OCI-M1 (cell line): ENCODE measurements at places on chromosomes 2 and 18.

DNA sequence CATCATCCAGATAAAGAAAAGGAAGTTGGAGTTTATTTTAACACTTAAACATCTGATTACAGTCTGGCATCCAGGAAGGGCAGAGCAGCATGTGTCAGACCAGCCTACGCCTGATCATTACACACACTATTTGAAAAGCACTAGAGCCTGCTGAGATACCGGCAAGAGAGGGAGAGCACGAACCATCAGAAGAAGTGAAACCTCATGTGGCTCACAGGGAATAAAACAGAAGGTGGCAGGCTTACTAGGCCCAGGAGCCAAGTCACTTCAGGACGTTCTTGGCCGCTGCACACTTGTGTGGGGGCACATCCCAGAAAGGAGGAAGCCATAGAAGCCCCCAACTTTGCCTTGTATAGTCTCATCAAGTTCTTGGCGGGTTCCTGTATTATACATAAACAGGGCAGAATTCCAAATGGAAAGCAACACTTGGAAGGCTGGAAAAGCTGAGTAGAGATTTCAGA lies 105.5 kb downstream of the UGGT1 start:
- no peak for DNase-seq

DNA sequence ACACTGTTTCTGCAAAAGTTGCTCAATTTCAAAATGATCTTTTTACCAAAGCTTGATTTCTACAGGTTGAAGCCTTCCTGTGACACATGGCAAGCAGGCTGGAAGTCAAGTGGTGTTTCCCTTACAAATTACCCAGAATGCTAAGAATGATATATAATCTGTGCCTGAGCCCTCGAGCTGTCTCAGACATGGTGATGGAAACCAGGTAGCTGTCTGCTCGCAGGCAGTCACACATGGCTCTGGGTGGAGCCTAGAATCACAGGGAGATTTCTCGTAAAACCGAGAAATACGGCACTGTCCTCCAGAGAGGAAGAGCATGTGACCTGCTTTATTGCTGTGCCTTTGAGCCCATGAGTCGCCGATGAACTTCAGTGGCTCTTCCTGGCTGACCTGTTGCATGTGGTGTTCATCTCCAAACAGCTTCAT lies 392.9 kb downstream of the ZNF521 start:
- no peak for DNase-seq

DNA sequence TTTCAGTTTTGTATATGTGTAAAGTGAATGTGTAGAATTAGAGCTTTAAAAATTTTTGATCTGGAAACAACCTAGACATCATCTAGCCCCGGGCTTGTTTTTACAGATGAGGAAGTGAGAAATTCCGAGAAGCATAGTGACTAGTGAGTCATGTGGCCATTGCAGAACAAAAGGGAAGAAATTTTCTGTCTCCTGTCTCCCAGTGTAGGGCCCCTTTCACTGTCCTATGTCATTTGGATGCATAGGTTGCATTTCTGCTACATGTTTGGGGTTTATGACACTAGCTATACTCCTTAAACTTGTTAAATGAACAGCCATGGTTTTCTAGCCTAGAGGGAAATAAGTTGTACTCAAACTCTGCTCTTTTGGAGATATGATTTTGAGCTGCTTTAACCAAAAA lies 84.6 kb downstream of the PLCL1 start:
- peak; percentile 92 for DNase-seq

DNA sequence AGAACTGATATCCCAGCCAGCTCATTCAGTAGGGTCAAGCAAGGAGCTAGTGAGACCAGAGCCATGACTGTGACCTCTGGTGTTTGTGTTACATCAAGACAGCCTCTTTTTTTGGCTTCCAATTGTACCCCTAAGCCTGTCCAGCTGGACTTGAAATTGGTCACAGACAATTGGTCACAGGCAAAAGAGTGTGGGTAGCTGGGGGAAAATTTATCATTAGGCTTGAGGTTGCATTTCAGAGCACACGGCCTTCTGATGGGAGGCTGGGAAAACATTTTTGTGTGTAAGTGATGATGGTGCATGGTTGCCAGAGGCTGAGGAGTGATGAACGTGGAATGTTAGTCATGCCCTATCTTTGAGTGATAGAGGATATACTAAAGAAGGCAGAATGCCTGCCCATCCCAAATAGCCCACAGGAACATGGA lies 285.1 kb upstream of the SLC14A2 start:
- no peak for DNase-seq

GRCh38 chr2:135023886-135024485 lies 23.3 kb downstream of the MAP3K19 start:
- DNase-seq: no peak

- DNase-seq: peak; percentile 88
These were observed 395.2 kb downstream of the RAD51AP2 start for GRCh38 chr2:17122887-17123501.

DNA sequence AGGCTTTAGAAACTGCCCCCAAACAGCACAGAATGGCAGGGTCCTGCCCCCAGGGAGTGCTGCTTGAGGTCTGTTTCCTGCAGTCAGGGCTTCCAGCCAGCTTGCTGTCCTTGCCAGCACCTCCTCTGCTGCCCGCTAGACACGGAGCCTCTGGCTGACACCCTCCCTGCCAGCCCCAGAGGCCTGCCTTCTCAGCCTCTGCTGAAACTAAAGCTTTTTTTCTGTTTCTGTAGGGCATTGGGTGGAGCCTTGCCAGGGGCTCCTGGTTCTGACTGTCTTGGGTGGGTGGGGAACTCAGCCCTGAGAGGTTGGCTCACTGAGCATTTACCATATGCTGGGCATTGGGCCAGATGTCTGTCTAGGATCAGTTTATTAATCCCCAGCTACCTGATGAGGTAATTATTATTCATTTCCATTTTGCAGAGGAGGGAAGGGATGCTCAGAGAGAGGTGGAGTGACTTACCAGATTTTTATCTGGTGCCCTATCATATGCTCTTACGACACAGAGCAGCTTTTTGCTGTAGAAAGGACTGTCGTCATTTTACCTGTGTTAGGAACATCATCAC lies 35.4 kb downstream of the INPP4A start:
- DNase-seq: no peak

DNA sequence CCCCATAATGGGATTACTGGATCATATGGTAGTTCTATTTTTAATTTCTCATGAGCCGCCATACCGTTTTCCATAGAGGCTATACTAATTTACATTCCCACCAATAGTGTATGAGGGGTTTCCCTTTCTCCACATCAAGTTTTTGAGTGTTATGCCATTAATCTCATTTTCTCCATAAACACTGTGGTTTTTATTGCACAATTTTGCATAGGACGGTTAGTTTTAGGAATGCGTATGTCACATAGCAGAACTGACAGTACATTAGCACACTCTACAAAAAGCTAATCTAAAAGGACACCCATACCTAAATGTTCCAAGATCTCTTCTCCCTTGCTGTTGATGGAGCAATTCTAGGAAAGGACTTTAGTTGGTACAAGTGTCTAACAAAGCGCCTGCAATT lies 32.5 kb downstream of the DARS1 start:
- DNase-seq: no peak

DNA sequence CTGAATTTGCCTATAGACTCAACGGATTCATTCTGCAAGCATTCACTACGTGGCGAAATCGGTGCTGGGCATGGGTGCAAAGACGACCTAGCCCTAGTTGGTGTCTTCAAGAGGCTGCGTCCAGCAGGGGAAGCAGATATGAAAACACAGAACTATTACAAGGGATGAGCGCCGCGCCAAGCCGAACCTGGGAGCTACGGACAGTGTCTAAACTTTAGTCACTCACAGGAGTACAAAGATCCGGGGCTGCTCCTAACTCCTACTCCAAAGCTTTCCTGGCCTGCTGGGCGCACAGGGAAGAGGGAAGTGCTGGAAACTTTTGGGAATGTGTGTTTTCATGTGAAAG lies 732 bp upstream of the ANXA4 start:
- peak; percentile 77 for DNase-seq

DNA sequence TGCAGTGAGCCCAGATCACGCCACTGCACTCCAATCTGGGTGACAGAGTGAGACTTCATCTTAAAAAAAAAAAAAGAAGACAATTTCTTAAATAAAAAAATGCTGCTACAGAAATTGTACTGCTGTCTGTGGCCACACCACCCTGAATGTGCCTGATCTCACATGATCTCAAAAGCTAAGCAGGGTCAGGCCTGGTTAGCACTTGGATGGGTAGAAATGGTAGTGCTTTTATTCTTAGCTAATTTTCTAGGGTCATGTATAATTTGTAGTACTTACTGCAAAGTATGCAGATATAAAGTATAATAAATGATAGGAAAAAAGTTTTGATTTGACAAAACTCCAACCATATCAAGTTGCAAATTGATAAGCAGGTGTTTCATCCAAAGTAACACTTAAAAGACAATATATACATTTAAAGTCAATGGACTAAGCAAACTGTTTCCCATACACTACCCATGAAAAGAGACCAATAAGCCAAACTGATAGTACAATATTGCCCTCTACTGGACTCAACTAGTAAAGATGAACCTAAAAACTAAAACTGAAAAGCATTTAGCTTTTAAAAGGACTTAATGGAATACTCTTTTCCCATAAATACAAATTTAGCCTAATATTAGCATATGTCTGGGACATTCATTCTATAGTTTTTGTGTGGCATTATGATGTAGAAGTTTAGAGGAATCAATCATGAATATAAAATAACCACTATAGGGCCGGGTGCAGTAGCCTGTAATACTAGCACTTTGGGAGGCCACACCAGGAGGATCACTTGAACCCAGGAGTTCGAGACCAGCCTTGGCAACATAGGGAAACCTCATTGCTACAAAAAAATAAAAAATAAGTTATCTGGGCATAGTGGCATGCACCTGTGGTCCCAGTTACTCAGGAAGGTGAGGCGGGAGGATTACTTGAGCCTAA lies 18.6 kb upstream of the PEX13 start:
- DNase-seq: peak; percentile 76

DNA sequence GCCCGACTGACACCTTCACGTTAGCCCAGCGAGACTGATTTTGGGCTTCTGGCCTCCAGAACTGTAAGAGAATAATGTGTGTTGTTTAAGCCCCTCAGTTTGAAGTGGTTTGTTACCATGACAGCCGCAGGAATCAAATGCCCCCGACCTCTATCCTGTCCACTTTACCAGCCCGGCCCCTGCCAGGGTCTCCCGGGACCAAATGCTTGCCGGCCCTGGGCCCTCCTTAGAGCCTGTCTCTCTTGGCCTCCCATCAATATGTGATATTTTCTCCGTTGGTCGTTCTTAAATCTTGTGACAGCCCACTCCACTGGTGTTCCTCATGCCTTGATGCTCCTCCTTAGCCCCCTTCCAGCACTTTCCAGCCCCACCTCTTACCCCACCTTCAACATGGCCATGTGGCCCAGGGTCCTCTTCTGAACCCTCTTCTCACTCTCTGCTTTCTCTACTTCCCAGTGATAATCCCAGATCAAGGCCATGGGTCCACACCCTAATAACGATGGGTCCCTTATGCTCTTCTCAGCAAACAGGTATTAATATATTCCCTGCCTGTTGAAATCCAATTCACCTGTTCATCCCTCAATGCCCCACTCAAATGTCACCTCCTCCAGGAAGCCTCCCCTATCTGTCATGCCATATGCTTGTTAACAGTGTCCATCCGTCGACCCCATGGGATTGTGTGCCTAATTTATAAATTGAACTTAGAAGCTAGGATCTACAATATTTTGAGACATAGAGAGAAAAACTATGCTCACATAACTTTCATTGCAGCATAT lies 192.8 kb downstream of the ZFP36L2 start:
- no peak for DNase-seq

- no peak for DNase-seq
These were observed 401.8 kb downstream of the GALR1 start for GRCh38 chr18:77651441-77651840.

GRCh38 chr18:71115261-71115660 lies 826.4 kb downstream of the SOCS6 start:
- peak; percentile 17 for DNase-seq

- peak; percentile 4 for DNase-seq
These were observed 15.5 kb downstream of the IL1F10 start for GRCh38 chr2:113083296-113083695.

DNA sequence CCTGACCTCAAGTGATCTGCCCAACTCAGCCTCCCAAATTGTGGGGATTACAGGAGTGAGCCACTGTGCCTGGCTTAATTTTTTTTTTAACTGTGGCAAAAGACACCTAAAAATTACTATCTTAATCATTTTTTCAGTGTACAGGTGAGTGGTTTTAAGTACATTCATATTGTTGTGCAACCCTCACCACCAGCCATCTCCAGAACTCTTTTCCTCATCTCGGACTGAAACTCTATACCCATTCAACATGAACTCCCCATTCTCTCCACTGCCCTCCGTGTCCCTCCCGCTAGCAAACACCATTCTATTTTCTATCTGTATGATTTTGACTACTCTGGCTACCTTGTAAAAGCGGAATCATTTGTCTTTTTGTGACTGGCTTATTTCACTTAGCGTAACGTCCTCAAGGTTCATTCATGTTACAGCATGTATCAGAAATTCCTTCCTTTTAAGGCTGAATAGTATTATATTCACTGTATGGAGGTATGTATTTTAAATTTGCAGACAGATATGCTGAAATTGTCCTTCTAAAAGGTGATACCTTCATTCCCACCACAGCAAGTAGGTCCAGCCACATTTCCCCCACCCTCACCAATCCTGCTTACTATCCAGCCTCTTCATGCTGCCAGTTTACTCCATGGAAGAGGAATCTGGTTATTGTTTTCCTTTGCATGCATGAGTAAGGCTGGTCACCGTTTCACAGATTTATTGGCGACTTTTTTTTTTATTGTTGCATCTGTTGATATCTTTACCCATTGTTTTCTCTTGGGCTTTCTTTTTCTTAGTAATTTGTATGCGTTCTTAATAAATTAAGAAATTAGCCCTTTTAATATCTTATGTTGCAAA lies 40.6 kb upstream of the ANXA4 start:
- no peak for DNase-seq

DNA sequence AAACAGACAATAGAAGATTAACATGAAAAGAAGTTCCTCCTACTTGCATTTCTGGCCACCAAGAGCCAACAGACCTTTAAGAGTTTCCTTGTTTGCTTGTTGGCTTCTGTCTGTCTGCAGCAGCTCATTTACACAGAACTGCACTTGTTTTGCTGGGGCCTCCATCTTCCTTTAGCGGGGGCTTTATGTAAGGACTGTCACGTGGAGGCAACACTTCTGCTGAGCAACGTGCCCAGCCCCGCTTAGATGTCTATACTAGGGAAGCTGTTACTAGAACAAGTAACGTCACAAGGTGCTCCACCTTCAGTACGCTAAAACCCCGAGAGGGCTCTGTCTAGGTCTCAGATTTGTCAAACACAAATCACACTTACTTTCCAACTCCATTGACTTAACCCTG lies 104.3 kb upstream of the PXDN start:
- no peak for DNase-seq

DNA sequence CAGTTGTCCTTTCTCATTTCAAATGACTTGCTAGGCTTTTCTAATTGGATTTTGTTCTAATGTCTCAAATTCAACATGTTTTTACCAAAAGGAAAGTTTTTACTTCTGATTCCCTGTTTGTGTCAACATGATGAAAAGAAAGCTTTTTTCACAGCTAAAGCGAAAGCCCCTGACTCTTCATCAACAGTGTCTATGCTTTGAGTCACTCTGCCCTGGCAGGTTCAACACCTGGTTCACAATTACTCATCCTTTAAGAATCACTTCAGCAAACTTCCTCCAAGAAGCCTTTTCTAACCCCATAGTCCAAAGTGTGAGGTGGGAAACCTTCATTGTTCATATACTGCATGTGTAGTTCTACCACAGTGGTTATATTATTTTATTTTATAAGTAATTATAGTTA lies 7.6 kb upstream of the DSG2 start:
- DNase-seq: no peak

GRCh38 chr2:135820003-135820618 lies 16.9 kb downstream of the LCT start:
- peak; percentile 33 for DNase-seq
